Tibial artery (tissue), 4 donors: ENCODE measurements at places on chromosomes 5 and 9.
A peak's percentile ranks its signal among the peaks of the same experiment; 100 is the strongest.

DNA sequence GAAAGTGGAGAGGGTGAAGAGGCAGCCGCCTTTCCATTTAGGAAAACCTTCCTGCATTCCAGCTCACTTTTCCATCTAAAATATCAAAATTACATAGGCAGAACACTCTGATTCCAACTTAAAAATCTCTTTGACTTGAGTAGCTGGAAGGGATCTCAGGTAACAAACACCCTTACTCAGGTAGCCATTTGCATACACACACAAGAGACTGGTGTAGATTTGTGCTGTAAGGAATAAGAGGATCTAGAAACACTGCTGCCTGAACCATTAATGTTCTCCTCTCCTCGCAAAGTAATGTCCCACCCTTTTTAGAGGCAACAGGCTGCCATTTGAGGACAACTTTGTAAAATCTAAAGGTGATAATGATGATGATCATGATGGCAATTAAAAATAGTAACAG is 53.5 kb downstream of the BNC2 start:
- no peaks in the 10 kb centered on the region for H3K36me3 ChIP-seq
- H3K27me3 ChIP-seq: no peaks in the 10 kb centered on the region
- no peak overlapping the region for H3K4me3 ChIP-seq
- no peak for DNase-seq

DNA sequence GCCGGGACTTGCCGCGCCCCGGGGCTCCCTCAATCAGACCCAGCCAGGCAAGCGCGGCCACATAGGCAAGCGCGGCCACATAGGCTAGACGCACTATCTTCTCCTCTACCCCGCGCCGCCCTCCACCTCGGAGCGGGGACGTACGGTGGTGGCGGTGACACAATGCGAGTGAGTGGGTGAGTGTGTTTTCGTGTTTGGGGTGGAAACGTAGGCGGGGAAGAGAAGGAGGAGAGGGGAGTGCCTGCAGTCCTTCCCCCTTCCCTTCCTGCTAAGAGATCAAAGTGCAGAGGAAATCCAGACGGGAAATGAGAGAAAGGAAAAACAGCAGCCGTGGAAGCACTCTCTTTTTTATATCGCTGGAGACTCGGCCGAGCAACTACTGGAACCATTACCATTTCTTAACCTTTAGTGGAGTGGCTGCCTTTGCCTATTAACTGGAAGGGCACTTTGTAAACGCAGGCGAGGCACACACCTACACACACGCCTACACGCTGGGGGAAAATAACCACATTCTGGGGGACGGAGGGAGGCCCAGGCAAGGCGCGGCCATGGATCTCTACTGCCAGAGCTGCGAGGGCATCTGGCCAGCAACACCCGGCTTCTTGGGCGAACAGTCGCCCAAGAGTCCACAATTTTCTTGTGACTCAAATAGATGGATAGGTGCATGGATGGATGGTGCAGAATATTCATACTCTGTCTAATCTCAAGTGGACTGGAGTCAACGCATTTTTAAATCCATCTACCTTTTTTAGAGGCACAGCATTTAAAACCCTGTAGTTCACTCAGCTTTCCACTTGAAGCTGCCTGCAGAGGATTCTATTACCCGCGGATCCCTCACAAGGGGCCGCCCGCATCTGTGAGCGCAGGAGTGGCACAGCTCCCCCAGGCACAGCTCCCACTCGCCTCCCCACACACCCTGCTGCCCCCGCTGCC is 2.1 kb downstream of the EDIL3 start:
- no peaks in the 10 kb centered on the region for H3K4me1 ChIP-seq
- peak; percentile 78 for DNase-seq
- peak overlapping the region; percentile 88 for H3K4me3 ChIP-seq
- no peaks in the 10 kb centered on the region for H3K36me3 ChIP-seq
- H3K27ac ChIP-seq: peak overlapping the region; percentile 98

- H3K4me3 ChIP-seq: no peak overlapping the region
- H3K27me3 ChIP-seq: no peaks in the 10 kb centered on the region
- no peaks in the 10 kb centered on the region for H3K36me3 ChIP-seq
- H3K4me1 ChIP-seq: peaks cover 50% of the 10 kb centered on the region
- H3K27ac ChIP-seq: peak overlapping the region; percentile 54
- no peak for DNase-seq
Measured at GRCh38 chr9:84857211-84857610, 187.7 kb downstream of the NTRK2 start.

DNA sequence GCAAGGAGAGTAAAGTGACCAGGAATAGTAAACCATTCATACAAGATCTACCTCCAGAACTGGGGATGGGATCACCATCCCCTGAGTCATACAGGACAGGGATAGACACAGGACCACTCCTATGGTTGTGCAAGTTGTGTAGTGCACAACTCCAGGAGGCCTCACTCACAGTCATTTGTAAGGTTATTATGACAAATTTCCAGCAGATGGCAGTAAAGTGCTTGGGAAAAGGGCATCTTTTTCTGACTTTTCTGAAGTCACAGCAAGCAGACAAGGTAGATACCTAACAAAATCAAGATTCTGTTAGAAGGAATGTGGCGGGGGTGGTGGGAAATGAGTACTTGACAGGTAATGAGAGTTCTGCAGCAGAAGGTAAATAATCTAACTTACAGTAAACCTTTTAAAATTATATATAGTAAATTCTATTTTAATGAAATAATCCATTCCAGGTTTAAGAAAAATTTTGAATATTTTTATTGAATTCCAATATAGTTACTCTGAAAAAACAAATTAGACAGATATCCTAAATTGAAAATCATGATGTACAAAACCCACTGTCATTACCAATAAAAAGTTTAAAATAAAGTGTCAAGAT is 16.7 kb upstream of the KIF27 start:
- H3K4me3 ChIP-seq: no peak overlapping the region
- H3K27ac ChIP-seq: no peak overlapping the region
- no peaks in the 10 kb centered on the region for H3K27me3 ChIP-seq
- peaks cover 29% of the 10 kb centered on the region for H3K36me3 ChIP-seq
- no peak for DNase-seq

DNA sequence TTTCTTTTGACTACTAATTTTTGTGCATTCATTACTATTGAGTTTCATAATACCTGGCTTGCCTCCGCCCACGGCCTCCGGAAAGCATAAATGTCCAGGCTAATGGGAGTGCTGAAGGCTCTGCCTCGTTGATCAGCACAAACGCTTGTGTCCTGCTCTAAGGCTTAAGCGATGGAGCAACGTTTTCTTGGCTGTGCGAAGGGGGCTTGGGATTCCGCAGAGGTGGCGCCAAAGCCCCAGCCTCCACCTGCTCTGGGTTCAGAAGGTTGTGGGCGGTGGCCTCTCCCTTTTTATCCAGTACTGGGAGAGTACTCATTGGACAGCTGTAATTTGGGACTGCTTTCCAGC is 19.7 kb downstream of the ANXA2R start:
- H3K27me3 ChIP-seq: no peaks in the 10 kb centered on the region
- no peaks in the 10 kb centered on the region for H3K36me3 ChIP-seq
- DNase-seq: no peak
- no peaks in the 10 kb centered on the region for H3K4me1 ChIP-seq
- H3K4me3 ChIP-seq: peak overlapping the region; percentile 58

- peaks cover 36% of the 10 kb centered on the region for H3K36me3 ChIP-seq
- H3K27me3 ChIP-seq: no peaks in the 10 kb centered on the region
- peak overlapping the region; percentile 85 for H3K27ac ChIP-seq
- H3K4me3 ChIP-seq: peak overlapping the region; percentile 41
Measured at GRCh38 chr9:137454597-137455358, 4.4 kb downstream of the NSMF start.

DNA sequence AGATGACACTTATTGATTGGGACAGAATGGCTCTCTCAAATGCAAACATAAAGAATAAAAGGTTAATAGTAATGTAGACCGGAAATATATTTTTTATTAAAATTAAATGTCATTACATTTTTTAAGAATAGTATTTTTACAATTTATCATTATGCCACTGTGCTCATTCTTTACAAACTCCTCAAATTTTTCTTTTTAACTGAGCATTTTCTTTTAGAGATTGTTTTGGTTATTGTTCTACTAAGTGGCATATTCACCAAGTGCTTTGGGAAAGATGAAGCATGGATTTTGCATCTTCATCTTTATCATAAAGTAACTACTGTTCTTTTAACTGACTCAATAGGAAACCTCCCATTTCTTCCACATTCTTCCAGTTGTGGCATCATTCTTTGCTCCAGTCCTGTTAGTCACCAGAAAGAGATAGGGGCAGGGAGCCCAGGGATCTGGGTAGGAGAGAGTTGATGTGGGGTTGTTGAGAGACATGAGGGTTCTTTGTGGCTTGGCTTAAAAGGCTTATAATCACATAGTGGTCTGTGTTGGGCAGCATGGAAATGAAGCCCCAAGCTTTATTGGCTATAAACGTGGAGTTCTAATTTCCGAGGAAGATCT is 69.8 kb downstream of the SYK start:
- H3K4me1 ChIP-seq: no peaks in the 10 kb centered on the region
- H3K36me3 ChIP-seq: no peaks in the 10 kb centered on the region
- H3K4me3 ChIP-seq: no peak overlapping the region
- no peak overlapping the region for H3K27ac ChIP-seq
- peaks cover 7% of the 10 kb centered on the region for H3K27me3 ChIP-seq
- no peak for DNase-seq

- no peaks in the 10 kb centered on the region for H3K36me3 ChIP-seq
- DNase-seq: no peak
- H3K27ac ChIP-seq: no peak overlapping the region
- no peaks in the 10 kb centered on the region for H3K4me1 ChIP-seq
Measured at GRCh38 chr5:127909821-127910220, 173.7 kb upstream of the SLC12A2 start.

- H3K4me3 ChIP-seq: no peak overlapping the region
- H3K36me3 ChIP-seq: no peaks in the 10 kb centered on the region
- H3K4me1 ChIP-seq: no peaks in the 10 kb centered on the region
- no peaks in the 10 kb centered on the region for H3K27me3 ChIP-seq
Measured at GRCh38 chr5:173883347-173883924, 4.7 kb upstream of the CPEB4 start.

DNA sequence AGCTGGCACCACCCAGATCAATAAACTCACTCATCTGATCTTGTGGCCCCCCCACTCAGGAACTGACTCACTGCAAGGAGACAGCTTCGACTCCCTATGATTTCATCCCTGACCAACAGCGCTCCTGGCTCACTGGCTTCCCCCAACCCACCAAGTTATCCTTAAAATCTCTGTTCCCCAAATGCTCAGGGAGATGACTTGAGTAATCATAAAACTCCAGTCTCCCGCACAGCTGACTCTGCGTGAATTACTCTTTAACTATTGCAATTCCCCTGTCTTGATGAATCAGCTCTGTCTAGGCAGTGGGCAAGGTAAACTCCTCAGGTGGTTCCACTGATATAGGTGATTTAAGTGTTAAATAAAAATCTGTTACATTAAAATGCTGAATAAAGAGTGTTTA is 1.9 kb upstream of the TRIM32 start:
- peaks cover 31% of the 10 kb centered on the region for H3K4me1 ChIP-seq
- DNase-seq: no peak
- no peak overlapping the region for H3K27ac ChIP-seq
- no peaks in the 10 kb centered on the region for H3K27me3 ChIP-seq
